Caki2 (cell line): ENCODE measurements at places on chromosomes 7 and 10. TPM values are rescaled to one million over a fixed set of nuclear protein-coding genes. Genes with fewer than 3 reads are reported as not detected.

TMEM140 gene
- 0.81 and 0.98 TPM in 2 replicates for total RNA-seq

APBB1IP gene
- 5.8 and 7.4 TPM in 2 replicates for total RNA-seq

FXYD4 gene
- not detected in 2 replicates for total RNA-seq

ENTPD7 gene
- total RNA-seq, result 41.6 and 44.5 TPM in 2 replicates

FAS gene
- total RNA-seq, result 47.8 and 63.4 TPM in 2 replicates

HTRA1 gene
- total RNA-seq, result 34.5 and 42.1 TPM in 2 replicates
